ENCODE measurements at places on chromosomes 7 and 10.

- no peak for DNase-seq
Measured at GRCh38 chr10:24468281-24468751, 255.4 kb downstream of the ARHGAP21 start.

- DNase-seq: no peak
Measured at GRCh38 chr7:69617364-69617763, 19.1 kb downstream of the AUTS2 start.

GRCh38 chr7:33624215-33624614 lies 281.1 kb upstream of the BMPER start:
- DNase-seq: no peak

DNA sequence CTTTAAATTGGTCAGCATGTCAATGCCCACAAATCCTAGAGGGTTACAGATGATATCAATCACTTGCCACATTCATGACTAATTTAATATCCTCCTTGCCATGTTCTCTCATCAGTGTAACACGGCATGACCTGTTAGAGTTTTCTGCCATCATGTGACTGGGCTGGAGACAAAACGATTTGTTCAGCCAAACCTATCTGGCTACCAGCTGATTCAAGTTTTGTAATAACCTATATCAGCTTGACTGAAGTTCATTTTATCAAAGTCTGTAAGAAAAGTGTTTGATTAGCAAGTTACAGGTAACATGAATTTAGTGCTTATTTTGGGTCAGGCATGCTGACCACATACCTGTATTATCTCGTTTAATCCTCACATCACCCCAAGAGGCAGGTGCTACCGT lies 25.7 kb downstream of the NEUROD6 start:
- no peak for DNase-seq

DNA sequence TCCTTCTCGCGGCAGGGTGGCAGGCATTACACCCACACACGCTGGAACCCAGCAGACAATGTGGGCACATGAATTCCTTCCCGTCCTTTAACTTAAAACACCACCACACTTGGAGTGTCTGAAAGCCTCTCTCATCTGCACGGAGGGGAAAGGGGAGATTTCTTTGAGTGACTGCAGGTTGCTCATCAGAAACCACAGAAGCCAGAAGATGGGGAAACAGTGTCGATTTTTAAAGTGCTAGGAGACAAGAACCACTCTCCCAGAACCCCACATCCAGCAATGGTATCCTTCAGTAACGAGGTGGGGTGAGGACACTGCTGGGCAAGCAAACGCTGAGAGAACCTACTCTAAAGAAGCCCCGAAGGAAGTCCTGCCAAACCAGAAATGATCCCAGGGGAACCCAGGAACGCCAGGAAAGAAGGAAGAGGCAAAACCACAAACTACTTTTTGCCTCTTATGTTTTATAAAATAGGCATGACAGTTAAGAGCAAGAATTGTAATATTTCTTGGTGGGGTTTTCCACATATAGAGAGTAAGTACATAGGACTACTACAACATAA lies 254.3 kb downstream of the ELFN1 start:
- DNase-seq: peak; percentile 26

- no peak for DNase-seq
Measured at GRCh38 chr7:139328375-139328774, 12.8 kb upstream of the FMC1 start.

GRCh38 chr10:51700228-51700817 lies 928 bp upstream of the CSTF2T start:
- no peak for DNase-seq

DNA sequence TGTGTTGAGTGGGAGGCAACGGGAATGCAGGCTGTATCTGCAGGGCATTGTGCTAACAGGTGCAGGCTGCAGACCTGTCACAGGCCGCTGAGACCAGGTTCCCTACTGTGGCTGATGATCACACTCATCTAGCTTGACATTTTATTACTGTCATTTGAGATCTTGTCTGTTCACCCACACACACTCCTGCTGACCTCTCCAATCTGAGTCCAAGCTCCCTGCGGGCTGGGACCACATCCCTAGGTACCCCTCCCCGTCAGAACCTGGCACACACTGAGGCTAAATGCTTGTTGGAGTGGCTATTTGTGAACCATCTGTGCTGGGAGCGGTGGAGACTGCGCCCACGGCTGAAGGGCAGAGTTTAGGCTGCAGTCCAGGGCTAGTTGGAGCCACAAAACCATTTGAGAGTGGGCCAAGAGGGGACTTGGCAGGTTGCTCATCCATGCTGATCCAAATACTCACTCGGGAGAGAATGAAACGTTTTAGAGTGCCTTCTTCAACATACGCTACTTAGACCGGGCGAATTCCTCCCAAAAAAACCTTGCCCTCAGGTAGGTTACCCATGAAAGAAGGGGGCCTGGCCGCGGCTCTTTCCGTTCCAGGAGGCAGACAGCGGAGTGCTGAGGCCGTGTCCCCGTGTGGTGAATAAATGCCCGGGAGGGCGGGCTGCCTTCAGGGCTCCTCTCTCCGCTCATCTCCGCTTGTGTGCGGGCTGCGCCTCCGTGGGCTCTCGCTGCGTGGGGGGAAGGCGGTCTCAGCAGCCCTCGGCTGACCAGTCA lies 164.4 kb downstream of the RGS10 start:
- DNase-seq: no peak

DNA sequence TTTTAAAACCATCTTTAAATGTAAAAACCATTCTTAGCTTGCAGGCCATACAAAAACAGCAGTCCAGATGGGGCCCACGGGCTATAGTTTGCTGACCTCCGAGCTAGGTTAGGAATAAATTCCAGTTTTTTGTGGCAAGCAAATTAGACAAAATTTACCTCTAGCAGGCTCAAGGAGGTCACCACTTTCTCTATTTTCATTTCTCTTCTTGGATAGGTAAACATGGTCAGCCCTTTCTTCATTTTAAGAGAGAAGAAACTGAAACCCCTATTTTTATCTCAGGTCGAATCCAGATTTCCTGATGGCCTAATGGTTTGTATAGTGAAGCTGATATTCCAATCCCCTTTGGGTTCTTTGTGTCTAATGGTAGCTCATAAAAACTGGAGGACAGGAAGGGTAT lies 10.7 kb downstream of the IKZF5 start:
- DNase-seq: no peak

DNA sequence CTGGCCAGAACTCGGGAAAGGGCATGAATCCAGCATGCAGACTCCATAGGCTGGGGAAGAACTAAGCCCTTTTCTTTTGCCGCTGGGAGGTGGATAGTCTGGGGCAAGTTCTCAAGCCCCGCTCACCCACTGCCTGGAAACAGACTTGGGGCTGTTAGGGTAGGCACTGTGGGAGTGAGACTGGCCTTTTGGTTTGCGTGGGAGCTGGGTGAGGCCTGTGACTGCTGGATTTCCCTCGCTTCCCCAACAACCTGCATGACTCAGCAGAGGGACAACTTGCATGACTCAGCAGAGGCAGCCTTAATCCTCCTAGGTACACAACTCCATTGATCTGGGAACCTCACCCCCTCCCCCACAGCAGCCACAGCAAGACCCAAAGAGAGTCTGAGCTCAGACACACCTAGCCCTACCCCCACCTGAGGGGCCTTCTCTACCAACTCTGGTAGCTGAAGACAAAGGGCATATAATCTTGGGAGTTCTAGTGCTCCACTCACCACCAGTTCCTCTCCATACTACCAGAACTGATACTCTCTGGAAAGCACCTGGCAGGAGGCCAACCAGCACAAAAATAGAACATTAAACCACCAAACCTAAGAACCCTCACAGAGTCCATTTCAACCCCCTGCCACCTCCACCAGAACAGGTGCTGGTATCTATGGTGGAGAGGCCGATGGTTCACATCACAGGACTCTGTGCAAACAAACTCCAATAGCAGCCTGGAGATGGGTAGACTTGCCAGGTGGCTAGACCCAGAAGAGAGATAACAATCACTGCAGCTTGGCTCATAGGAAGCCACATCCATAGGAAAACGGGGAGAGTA lies 81.4 kb upstream of the LAMB4 start:
- peak; percentile 26 for DNase-seq

- DNase-seq: no peak
Measured at GRCh38 chr7:89264126-89264525, 468.6 kb upstream of the TEX47 start.

DNA sequence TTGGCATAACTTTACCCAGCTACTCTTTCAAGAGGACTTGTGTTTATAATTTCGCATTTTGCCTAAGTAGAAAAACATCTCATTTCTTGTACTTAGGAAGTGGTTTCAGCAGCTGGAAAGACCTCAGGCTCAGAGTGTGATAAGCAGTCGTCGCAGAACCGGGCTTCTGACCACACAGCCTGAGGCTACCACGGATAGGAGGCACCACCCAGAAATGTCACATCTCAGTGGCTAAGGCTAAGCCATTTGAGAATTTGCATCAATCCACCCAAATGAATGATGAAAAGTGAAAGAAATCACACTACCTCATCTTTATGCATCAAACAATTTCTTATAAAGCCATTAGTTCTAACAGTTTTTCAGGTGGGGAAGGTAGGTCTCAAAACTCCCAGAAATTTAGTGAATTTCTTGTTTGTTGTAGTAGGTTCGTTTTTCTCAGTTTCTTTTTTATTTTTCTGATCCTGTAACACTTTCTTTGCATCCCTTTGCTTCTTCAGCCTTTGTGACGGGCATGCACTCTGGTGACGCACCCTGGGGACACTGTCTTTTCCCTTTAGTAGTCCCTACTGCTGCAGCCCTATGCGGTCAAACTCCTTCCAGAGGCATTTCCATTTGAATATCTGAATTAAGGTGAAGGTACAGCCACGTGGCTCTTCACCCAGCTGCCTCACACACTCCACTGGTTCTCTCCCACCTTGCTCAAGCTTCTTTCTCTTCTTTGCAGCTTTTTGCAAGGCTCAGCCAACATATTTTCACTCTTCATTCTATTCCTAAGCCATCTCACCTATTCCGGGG lies 68.5 kb downstream of the MAP3K8 start:
- no peak for DNase-seq

GRCh38 chr10:71432956-71433767 lies 36.4 kb downstream of the CDH23 start:
- no peak for DNase-seq

DNA sequence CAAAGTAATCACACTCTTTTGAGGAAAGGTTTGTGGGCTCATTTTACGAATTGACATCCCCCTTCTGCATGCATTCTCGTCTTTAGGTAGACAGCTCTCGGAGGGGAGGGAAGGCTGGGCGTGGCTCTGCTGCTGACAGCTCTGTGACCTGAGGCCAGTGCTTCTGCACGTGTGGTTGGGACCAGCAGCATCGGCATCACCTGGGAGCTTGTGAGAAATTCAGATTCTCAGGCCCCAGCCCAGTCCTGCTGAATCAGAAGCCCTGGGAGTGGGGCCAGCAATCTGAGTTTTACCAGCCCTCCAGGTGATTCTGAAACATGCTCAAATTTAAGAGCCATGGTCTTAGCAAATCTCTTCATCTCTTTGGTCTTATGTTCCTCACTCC lies 89.4 kb downstream of the JCAD start:
- DNase-seq: no peak

DNA sequence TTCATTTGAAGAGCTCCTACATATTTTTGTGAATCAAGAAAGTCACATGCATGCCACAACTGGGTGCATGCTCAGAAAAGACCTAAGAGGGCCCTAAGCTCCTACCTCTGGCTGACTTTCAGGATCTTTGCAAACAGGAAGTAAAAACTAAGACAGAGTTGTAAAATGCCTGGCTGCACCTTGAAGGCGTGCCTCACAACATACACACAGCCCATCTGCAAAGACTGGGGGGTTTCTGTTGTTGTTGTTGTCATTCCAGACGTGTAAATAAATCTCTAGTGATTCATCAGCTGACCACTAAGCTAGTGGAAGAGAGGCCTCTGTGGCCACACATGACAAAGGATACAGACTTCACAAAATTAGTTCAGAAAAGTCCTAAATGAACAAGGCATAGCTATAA lies 31.8 kb downstream of the SMURF1 start:
- no peak for DNase-seq

DNA sequence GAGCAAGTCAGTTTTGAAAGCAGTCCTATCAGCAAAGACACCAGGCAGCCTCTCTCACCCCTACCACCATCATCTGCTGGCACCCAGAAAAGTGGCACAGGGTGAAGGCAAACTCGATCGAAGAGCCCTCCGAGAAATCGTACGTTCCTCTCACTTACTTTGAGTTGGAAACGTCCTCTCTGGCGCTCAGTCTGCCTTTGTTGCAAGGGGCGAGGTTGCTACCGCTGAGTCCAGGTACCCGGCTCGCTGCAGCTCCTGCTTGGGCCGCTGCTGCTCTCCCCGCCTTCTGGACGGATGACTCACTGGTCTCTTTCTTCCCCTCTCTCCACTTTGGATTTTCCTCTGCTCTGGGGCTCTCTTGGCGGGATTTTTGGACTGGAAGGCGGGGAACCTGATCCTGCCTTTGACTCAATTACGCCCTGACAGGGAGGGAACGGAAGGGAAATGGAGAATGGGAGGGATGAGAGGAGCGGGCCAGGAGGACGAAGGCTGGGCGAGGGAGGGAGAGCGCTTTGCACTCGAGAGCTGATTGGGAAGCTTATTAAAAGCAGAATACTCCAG lies at the start of gene PTN:
TSS of gene PTN (minus strand) at position 453 of the 561 bp plus-strand sequence. CDS start 88,760 bp downstream, outside the sequence.
- no peak for DNase-seq

GRCh38 chr7:99562832-99563231 lies 4.4 kb downstream of the ZNF655 start:
- peak; percentile 53 for DNase-seq

DNA sequence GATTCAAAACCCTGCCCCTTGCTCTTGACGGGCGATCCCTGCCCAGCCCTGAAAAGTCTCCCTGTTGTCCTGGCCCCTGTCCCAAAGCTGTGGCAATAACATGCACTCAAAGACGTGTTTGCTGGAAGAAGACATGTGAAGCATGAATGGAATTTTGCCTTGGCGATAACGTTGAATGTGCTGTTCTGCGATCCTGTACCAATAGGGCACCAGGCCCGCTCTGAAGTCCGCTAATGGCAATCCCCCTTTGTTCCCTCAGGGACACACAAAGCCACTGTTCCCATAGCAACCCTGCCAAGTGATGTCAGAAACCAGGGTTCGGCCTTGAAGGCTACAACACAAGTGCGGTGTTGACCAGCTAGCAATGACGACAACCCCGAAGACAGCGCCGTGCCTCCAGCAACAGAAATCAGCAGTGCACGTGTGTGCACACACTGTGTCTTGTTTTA lies 284.6 kb downstream of the KLF6 start:
- no peak for DNase-seq

DNA sequence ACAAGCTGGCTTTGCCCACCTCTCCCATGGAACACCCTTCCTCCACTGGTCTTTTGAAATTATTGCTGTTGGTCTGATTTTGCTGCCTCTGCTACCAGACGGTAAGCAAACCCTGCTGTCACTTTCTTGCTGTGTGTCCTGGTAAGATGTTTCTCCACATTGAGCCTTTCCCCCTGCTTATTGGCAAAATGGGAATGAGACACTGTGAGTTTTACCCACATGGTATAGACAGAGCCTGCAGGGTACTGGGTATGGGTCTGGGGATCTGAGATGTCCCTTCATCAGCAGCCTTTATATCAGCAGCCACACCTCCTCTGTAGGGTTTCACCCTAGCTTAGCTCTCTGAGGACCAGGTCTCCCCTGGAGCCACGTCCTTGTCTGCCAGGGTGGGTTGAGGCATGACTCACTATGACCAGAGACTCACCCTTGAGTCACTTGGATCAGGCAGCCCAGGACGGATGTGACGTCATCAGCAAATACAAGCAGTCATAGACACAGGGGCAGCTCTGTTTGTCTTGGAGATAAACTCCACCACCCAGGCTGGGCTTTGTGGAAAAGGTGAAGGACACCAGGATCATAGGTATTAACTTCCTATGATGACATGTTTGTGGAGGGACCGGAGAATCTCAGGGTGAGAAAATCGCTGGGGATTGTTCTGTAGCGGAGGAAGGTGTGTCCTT lies 17.9 kb upstream of the BAIAP2L1 start:
- peak; percentile 38 for DNase-seq

- no peak for DNase-seq
Measured at GRCh38 chr10:130747356-130747755, 564.2 kb downstream of the TCERG1L start.

- peak; percentile 62 for DNase-seq
Measured at GRCh38 chr7:105810556-105810955, 65.8 kb downstream of the ATXN7L1 start.
